ENCODE measurements at places on chromosomes 5 and 9.

DNA sequence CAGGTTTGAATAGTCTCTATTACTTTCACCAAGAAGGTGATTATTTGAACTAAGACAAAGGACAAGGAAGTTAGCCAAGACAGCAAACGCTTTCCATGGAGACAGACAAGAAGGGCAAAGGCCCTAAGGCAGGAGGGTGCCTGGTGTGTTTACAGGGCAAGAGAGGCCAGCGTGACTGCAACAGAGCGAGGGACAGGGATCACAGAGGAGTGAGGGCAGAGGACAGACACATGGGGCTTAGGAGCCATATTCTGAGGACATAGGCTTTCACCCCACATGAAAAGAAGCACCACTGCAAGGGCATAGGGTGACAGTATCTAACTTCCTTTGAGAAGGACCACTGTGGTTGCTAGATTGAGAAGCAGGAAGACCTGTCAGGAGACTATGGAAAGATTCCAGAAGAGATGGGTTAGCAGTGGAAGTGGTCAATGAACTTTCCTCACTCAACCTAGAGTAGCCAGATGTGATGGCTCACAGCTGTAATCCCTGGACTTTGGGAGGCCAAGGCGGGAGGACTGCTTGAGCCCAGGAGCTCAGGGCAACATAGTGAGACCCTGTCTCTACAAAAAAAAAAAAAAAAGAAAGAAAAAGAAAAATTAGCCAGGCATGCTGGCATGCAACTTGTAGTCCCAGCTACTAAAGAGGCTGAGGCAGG is 5.0 kb upstream of the HAVCR1 start:
- no peak for DNase-seq

DNA sequence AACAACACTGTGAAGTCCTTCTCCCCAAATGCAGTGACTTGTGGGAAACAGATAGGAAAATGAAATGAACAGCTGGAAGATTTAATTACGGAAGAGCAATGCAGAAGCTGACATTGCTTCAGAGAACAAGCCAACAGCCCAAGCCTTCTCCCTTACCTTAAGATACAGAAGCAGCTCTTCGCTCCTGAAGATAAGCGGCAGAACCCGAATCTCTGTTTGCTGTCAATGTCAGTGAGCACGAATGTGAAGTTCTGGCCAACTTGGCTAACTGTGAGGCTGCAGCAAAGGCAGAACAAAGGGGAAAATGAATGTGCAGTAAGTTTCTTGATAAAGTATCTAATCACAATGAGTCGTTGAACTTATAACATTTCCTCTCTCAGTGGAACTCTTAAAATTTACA is 172.4 kb downstream of the DENND1A start:
- no peak for DNase-seq

GRCh38 chr5:156695774-156696173 is 154.3 kb upstream of the PPP1R2B start:
- DNase-seq: no peak

DNA sequence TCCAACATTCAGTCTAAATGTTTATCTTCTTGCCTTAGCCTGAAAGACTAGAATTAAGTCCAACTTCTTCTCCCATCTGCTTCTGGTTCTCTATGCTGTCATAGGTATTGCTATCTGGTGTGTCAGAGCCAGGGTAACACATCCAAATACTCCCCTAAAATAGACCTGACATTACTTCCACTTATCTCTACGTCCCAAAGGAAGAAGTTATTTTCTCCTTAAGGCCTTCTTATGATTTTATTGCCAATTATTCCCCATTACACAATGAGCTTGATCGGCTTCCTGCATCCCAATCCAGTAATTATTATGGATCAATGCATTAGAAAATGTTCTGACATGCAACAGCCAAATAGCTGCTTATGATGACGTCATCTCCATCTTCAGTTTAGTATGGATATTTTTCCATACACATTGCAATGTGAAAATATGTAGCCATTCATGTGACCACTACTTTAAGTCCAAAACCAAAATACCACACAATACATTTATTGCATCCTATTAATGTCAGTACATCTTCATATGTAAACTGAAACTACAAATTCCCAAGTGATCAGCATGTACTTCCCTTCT is 555.5 kb downstream of the MAT2B start:
- DNase-seq: no peak

- no peak for DNase-seq
Measured at GRCh38 chr5:157817928-157818327, 41.0 kb downstream of the CLINT1 start.

DNA sequence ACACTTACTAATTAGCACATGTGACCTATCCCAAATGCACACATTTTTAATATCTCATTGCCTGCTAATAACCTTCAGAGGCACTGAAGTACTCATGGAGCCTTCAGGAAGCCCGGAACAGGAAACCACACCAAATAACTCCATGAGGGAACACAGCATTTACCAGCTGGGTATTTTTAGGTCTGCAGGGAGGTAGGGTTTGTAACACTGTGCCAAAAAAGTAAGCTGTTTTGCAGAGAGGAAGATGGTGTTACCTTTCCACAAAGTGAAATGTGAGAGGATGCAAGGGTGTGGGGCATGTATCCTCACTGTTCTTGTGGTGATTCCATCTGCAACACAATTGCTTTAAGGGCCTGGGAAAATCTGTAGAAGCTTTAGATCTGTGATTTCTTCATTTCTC is 64.4 kb downstream of the NUDT12 start:
- no peak for DNase-seq

- DNase-seq: peak; percentile 24
Measured at GRCh38 chr9:18260521-18260920, 213.4 kb upstream of the ADAMTSL1 start.

DNA sequence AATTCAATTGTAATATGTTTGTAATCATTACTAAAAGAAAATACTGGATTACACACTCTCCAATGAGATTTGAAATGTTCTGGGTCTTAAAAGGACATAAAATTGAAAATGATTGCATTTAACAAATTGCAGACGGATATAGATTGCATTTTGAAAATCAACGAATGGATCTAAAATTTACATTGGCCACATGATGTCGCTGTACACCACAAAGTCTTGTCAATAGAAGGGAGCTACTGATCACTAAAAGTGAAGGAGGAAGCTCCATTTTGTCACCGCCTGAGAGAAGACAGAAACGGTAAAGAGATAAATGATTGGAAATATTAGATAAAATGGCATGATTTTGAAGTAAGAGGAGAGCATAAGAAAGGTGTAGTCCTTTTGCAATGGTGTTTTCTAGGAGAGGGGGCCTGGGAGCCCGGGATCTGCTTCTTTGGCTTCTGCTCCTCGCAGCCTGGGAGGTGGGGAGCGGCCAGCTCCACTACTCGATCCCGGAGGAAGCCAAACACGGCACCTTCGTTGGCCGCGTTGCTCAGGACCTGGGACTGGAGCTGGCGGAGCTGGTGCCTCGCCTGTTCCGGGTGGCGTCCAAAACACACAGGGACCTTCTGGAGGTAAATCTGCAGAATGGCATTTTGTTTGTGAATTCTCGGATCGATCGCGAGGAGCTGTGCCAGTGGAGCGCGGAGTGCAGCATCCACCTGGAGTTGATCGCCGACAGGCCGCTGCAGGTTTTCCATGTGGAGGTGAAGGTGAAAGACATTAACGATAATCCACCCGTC is at the start of gene PCDHA1:
Gene PCDHA1, plus strand, starts transcription at position 236 of the 782 bp plus-strand sequence.
- peak; percentile 16 for DNase-seq

DNA sequence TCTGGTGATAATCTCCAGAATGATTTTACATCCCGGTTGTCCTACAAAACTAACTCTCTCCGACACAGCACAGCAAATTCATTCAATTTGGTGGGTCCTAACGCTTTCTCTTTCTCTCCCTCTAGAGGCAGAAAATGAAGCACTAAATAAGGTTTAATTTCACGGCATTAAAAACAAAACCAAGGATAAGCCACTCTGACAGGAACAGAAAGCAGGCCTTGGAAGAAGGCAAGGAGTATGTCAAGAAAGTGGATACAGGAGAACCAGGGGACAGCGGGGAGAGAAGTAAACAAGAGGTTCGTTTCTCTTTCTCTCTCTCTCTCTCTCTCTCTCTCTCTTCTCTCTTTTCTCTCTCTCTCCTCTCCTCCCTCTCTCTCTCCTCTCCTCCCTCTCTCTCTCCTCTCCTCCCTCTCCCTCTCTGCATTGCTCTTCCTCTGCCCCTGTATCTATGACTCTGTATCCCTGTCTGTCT is 49.8 kb downstream of the EBF1 start:
- DNase-seq: no peak

- DNase-seq: no peak
Measured at GRCh38 chr9:97529363-97530076, 28.1 kb downstream of the TMOD1 start.

- no peak for DNase-seq
Measured at GRCh38 chr5:116763987-116764866, 189.6 kb upstream of the SEMA6A start.

DNA sequence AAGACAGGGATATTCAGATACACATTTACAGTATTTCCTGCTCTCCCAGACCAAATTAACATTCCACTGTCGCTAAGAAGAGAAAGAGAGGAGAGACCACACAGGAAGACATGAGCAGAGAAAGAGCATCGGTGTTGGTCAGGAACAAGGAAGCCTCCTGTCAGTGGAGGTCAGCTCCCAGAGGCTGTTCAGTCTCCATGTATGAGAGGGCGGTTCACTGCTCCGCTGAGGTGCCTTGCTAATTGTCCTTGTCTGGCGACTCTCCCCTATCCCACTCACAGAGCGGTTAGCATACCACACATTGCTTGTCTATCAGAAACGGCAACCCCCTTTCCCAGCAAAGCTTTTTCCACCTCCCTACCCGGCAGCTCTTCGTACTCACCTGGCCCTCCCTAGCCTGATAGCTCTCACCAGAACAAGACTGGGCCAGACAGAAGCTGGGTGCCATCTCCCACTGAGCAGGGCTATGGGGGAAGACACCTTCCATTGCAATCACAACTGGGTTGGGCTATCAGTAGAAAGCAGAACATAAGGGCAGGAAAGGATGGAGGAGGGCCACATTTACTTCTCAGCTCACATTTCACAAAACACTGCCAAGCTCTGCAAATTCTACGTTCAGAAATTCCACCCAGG is 58.6 kb upstream of the LMNB1 start:
- no peak for DNase-seq

GRCh38 chr9:130053504-130054324 is at the start of gene GPR107:
GPR107 (plus strand) TSS chr9:130053906; CDS start chr9:130053933, 27 bp downstream.
- peak; percentile 28 for DNase-seq

- DNase-seq: no peak
Measured at GRCh38 chr5:159864885-159865691, 51.2 kb upstream of the ADRA1B start.

GRCh38 chr5:10445352-10445751 is 3.7 kb downstream of the ROPN1L start:
- no peak for DNase-seq

GRCh38 chr9:137761032-137761431 is 116.5 kb upstream of the CACNA1B start:
- DNase-seq: no peak

All from SHP77 treated with DMSO at 0.1 percent for 48 hours (cell line).